ENCODE measurements at places on chromosomes 1 and 21.

- DNase-seq, result no peak
These were observed 184.7 kb downstream of the ROR1 start for GRCh38 chr1:63958556-63958955.

- DNase-seq, result no peak
These were observed 303.3 kb upstream of the DEPDC1 start for GRCh38 chr1:68800182-68800581.

DNA sequence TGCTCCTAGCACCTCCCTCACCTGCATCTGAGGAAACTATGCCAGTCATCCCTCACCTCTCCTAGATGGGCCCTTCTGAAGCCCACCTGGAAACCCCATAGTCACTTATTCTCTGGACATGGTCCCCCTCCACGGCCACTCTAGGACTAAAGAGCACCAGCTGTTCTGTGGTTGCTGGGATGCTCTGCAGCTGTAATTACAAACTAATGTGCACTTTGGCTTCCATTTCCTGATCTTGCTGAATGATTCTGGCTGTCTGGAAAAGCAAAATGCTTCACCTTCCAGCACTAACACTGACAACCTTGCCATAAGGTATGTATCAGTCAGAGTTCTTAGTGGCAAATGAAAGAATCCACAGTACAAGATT, 48.7 kb upstream of the PSEN2 start:
- no peak for DNase-seq

DNA sequence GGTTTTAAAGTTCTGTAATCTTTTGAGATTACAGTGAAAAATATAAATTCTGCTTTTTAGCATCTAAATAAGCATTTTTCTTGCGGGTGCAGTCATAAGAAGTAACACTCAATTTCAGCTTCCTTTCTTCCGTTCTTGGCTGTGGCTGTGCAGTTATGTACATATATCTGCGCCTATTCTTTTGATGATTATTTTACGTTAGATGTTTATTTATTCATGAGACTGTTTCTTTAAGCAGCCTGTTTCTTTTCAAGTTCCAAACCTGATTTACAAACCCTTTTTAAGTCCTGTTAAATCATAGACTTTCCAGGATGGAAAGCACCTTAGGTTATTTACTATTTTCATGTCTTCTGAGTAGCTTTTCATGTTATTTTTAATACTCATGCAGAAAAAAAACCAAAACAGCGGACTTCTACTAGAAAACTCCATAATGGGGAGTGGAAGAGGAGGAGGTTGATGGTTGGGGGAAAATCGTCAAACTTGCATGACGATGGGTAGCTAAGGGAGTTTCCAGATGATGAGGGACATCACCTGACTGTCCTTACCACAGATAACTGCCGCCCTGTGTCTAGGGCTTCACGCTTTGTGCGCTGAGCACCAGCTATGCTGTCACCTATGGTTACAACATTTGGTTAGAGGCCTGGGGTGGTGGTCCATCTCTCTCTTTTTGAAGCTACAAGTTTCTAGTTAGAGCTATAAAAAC, 2.6 kb downstream of the PRDM2 start:
- peak; percentile 71 for DNase-seq

GRCh38 chr1:7628273-7628672, 142.8 kb upstream of the VAMP3 start:
- DNase-seq, result no peak

Measured in activated T-cell treated with anti-CD3 and anti-CD28 coated beads, Interleukin-2, amount 50 U/mL, for 72 hours (primary cell).